SK-N-SH (cell line): ENCODE measurements at places on chromosomes 5 and 9. TPM values are rescaled to one million over a fixed set of nuclear protein-coding genes. Genes with fewer than 3 reads are reported as not detected.

DNA sequence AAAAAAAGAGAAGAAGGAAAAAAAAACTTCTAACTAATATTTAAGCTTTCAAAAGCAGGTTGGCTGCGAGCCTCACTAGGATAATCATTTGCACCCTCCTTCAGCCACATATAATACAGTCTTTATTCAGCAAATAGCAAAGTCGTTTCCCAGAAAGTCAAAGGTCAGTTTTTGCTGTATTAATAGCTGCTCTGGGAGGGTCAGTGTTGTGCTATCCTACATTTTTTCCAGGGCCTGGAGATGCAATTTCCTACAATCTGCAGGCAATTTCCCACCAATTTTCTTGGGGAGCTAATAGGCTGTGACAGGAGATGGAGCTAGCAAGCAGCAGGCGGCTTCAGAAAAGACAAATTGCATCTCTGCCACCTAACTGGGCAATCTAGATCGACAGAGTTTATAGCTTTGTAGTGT is 136.8 kb downstream of the TLE1 start:
- H3K27me3 ChIP-seq: no peaks in the 10 kb centered on the region
- no peak overlapping the region for H3K27ac ChIP-seq
- no peak for DNase-seq

GRCh38 chr9:91693226-91693625 is 256.8 kb downstream of the ROR2 start:
- no peaks in the 10 kb centered on the region for H3K27me3 ChIP-seq
- H3K4me3 ChIP-seq: no peak overlapping the region
- H3K27ac ChIP-seq: no peak overlapping the region
- no peak for DNase-seq
- no peaks in the 10 kb centered on the region for H3K36me3 ChIP-seq

DNA sequence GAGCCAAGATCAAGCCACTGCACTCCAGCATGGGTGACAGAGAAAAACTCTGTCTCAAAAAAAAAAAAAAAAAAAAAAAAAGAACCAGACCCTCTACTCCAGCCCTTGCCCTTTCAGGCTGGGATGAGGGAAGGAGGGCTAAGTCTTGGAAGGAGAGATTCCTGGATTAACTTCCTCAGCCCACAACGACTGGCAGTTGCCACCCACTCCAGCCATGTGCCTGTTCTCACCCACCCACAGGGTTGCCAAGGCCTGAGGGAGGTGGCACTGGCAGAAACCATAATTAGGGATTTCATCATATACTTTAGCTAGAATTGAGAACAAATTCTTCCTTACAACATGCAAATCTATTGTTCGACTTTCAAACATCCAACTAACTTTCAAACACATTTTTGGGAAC is 87.8 kb upstream of the SLC30A5 start:
- peaks cover 20% of the 10 kb centered on the region; the same call in 1 of the 2 replicates for H3K4me1 ChIP-seq
- H3K36me3 ChIP-seq: no peaks in the 10 kb centered on the region
- DNase-seq: no peak
- no peaks in the 10 kb centered on the region for H3K27me3 ChIP-seq
- no peak overlapping the region for H3K4me3 ChIP-seq

- no peak for DNase-seq
- H3K27ac ChIP-seq: no peak overlapping the region
- no peak overlapping the region for H3K4me3 ChIP-seq
- H3K4me1 ChIP-seq: no peaks in the 10 kb centered on the region
- no peaks in the 10 kb centered on the region for H3K27me3 ChIP-seq
- H3K36me3 ChIP-seq: no peaks in the 10 kb centered on the region
Measured at GRCh38 chr9:2583308-2584013, 38.1 kb upstream of the VLDLR start.

DNA sequence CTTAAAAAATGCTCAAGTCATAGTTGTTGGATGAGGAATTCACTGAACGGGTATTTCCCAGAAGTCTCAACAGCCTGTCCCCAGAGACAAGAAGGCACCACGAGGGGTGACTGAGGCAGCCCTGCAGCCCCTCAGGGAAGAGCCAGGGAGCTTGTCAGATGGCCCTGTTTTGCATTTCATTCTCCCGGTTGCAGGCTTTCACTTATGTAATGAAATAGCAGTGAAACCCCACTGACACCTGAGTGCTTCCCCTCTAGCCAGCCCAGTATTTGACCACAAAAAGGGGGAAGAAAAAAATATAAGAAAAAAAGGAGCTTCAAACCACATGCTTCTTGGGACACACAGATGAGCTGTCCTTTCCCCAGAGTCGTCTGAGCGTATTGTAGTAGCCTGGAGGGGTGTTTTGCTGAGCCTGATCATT is 75.3 kb upstream of the IL12B start:
- H3K4me1 ChIP-seq: no peaks in the 10 kb centered on the region; the same call in 1 of the 2 replicates
- H3K4me3 ChIP-seq: no peak overlapping the region
- no peak overlapping the region for H3K27ac ChIP-seq
- DNase-seq: no peak
- no peaks in the 10 kb centered on the region for H3K36me3 ChIP-seq
- no peaks in the 10 kb centered on the region; the same call in 1 of the 2 replicates for H3K27me3 ChIP-seq

GRCh38 chr9:13508681-13509080 is 229.2 kb upstream of the MPDZ start:
- no peak overlapping the region for H3K27ac ChIP-seq
- H3K36me3 ChIP-seq: no peaks in the 10 kb centered on the region
- H3K4me1 ChIP-seq: peaks cover 2% of the 10 kb centered on the region; the same call in 1 of the 2 replicates
- no peak for DNase-seq
- no peaks in the 10 kb centered on the region for H3K27me3 ChIP-seq

- no peak for DNase-seq
- no peaks in the 10 kb centered on the region for H3K27me3 ChIP-seq
- H3K36me3 ChIP-seq: no peaks in the 10 kb centered on the region
- no peaks in the 10 kb centered on the region for H3K4me1 ChIP-seq
- no peak overlapping the region for H3K27ac ChIP-seq
- no peak overlapping the region for H3K4me3 ChIP-seq
Measured at GRCh38 chr5:125834438-125835115, 588.6 kb upstream of the GRAMD2B start.

- no peak for DNase-seq
- H3K27me3 ChIP-seq: no peaks in the 10 kb centered on the region
- no peaks in the 10 kb centered on the region for H3K4me1 ChIP-seq
Measured at GRCh38 chr5:1166370-1166769, 35.0 kb upstream of the SLC6A19 start.

DNA sequence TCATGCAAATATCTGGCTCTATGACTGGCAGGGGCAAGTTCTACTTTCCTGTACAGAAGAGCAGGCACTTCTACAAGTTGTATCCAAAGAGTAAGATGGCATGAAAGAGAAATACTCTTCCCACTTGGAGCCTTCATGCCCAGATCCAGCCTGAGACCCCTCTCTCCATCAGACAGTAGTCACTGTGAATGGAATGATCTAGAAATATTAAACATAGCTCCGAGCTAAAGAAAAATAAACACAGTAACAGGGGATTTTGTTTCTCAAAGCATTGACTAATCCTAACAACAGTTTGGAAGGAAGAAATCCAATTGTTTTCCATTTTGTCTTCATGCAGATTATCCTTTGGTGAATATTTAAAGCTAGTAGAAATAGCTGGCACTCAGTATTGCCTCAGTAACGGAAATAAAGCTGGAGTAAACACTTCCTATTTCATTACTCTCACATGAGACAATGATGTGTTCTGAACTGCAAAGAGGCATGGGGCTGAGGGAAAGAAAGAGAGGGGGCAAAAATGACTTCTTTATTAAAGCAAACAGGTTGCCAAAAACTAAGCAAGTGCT is 100.0 kb downstream of the SEMA5A start:
- no peaks in the 10 kb centered on the region for H3K36me3 ChIP-seq
- H3K27me3 ChIP-seq: no peaks in the 10 kb centered on the region
- no peak for DNase-seq
- H3K27ac ChIP-seq: no peak overlapping the region

- no peaks in the 10 kb centered on the region for H3K4me1 ChIP-seq
- no peak for DNase-seq
- H3K4me3 ChIP-seq: no peak overlapping the region
- no peak overlapping the region for H3K27ac ChIP-seq
- no peaks in the 10 kb centered on the region for H3K27me3 ChIP-seq
- no peaks in the 10 kb centered on the region for H3K36me3 ChIP-seq
Measured at GRCh38 chr5:39906146-39906545, 481.4 kb upstream of the DAB2 start.

GRCh38 chr5:111530298-111530740 is 18.0 kb upstream of the STARD4 start:
- H3K27me3 ChIP-seq: no peaks in the 10 kb centered on the region
- H3K4me3 ChIP-seq: no peak overlapping the region
- H3K36me3 ChIP-seq: no peaks in the 10 kb centered on the region
- peaks cover 4% of the 10 kb centered on the region for H3K4me1 ChIP-seq
- DNase-seq: no peak
- H3K27ac ChIP-seq: no peak overlapping the region

- H3K27me3 ChIP-seq: peaks cover 33% of the 10 kb centered on the region
- DNase-seq: peak; percentile 93
- no peak overlapping the region for H3K27ac ChIP-seq
- H3K36me3 ChIP-seq: no peaks in the 10 kb centered on the region
Measured at GRCh38 chr9:132575005-132575609, 7.3 kb upstream of the BARHL1 start.

- H3K27me3 ChIP-seq: no peaks in the 10 kb centered on the region
- no peaks in the 10 kb centered on the region for H3K36me3 ChIP-seq
- no peak for DNase-seq
- H3K27ac ChIP-seq: no peak overlapping the region
- no peak overlapping the region for H3K4me3 ChIP-seq
- H3K4me1 ChIP-seq: no peaks in the 10 kb centered on the region
Measured at GRCh38 chr5:27821681-27822080, 783.3 kb upstream of the CDH9 start.

- no peak for DNase-seq
- no peak overlapping the region for H3K4me3 ChIP-seq
- no peaks in the 10 kb centered on the region for H3K36me3 ChIP-seq
- peaks cover 19% of the 10 kb centered on the region for H3K4me1 ChIP-seq
- H3K27me3 ChIP-seq: no peaks in the 10 kb centered on the region
Measured at GRCh38 chr9:131667576-131667975, 72.3 kb downstream of the RAPGEF1 start.

DNA sequence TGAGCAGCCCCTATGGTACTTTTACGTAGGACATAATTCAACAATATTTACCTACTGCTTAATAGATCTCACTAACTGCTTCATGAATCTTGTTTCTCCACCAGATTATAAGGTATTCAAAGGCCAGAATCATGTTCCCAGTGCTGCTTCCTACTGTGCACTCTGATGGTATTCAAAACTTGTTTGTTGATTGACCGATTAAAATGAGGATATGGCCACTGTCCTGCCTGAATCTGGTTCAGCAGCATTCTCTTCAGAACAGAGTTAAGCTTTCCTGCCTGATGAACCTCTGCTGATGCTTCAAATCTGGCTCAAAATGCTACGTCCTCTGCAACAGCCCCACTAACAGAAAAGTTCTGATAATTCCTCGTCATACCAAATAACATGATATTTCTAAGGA is 150.7 kb upstream of the ZNF462 start:
- no peak overlapping the region for H3K4me3 ChIP-seq
- H3K27me3 ChIP-seq: no peaks in the 10 kb centered on the region
- no peak overlapping the region for H3K27ac ChIP-seq

GRCh38 chr5:99179206-99179605 is 250.4 kb upstream of the CHD1 start:
- no peak overlapping the region for H3K4me3 ChIP-seq
- H3K27ac ChIP-seq: no peak overlapping the region
- no peak for DNase-seq
- H3K4me1 ChIP-seq: no peaks in the 10 kb centered on the region
- H3K27me3 ChIP-seq: no peaks in the 10 kb centered on the region

DNA sequence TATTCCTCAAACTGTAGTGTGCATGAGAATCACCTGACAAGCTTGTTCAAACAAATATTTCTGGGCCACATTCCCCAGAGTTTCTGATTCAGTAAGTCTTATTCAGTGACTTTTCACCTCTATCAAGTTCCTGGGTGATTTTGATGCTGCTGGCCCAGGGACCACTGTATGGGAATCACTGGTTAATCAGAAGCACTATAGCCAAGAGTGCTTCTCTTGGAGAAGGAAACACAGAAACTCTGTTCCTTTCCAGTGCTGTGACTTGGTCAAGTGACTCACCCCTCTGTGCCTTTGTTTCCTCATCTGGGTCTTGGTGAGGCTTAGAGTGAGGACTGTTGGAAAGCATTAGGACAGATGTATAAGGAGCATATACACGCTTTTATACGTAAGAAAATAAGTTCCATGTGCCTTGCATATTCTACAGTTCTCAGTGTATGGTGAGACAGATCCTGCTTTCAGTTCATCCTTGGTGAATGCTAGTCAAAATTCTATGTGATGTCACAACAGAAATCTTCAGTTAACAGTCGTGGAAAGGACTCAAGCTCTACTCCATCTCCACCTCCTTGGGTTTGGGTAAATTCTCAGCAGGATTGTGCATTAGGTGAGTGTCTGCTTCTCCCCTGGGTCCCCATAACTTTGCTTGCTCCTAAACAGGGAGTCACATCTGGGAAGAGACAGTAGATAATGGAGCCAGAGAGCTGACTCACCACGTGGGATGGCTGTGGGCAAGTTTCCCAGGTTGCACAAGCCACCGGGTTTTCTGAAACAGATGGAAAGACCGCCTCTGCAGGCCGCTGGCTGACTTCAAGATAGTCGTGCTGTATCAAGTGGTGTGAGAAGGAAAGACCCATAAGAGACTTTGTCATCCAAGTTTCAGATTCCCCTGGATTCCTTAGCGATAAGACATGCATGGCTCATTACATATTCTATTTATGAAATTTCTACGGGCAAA is 117.0 kb downstream of the NXNL2 start:
- peaks cover 6% of the 10 kb centered on the region for H3K4me1 ChIP-seq
- H3K27me3 ChIP-seq: no peaks in the 10 kb centered on the region
- H3K27ac ChIP-seq: peak overlapping the region; percentile 76; the same call in 1 of the 2 replicates
- H3K4me3 ChIP-seq: no peak overlapping the region
- DNase-seq: no peak

DNA sequence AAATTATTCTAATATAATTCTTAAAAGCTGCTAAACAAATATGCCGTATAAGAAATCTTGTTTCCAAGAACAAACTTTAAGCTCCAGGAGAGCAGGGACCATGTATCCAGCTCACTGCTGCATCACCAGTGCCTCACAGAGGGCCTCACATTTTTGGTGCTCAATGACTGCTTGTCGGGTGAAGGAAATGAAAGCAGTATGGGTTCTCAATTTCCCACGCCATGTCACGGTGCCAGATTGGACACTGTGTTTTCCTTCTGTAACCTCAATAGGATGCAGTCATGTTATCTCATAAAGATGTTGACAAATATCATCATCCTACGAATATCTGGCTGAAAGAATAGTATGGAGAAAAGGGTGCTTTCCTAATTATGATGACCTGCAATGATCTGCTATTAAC is 64.7 kb downstream of the POU5F2 start:
- H3K27ac ChIP-seq: no peak overlapping the region; the same call in none of the 2 replicates
- H3K4me1 ChIP-seq: peaks cover 4% of the 10 kb centered on the region; the same call in 1 of the 2 replicates

Gene HINT1
- polyA plus RNA-seq: 385 and 444 TPM in 2 replicates

Gene LCN10
- polyA plus RNA-seq: not detected in 2 replicates

Gene EMB
- polyA plus RNA-seq: 15.5 and 22.6 TPM in 2 replicates

Gene FYB1
- not detected in 2 replicates for polyA plus RNA-seq

Gene IFNB1
- polyA plus RNA-seq: not detected in 2 replicates
